DMS79 (cell line): ENCODE measurements at places on chromosomes 11 and 22.

GRCh38 chr22:46694416-46695170 is 43.5 kb downstream of the CERK start:
- no peak for DNase-seq

- DNase-seq: no peak
These were observed 811.1 kb upstream of the RAG2 start for GRCh38 chr11:37409124-37409523.

GRCh38 chr11:134597452-134597851 is 185.4 kb upstream of the B3GAT1 start:
- DNase-seq: no peak

DNA sequence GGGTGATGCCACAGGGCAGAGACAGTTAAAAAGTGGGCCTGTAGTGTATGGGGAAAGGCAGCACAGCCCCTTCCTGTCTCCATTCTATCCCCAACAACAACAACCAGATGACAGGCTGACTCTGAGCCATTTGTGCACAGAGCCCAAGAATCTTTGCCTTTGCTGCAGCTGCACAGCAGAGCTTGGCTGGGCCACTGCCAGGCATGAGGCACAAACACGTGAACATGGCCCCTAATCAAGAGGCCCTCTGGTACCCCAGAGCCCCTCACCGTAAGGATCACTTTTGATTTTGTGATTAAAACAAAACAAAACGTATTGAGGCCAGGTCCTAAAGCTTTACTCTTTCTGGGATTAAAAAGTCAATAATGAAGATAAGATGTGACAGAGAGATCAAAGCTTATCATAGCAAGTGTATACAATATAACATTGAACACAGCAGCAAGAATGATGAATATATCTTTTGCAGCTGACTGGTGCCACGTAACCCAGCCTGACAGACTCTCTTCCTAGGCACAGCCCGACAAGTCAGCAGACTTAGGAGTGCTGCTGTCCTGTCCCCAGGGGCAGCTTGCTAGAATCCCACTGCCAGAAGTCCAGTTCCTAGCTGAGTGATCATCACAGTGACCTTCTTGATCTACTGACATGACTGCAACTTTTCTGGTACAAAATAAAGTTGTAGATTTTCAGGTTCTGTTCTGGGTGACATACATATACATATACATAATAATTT is 117.8 kb downstream of the SERGEF start:
- DNase-seq: no peak

GRCh38 chr22:36435516-36436415 is 45.7 kb downstream of the TXN2 start:
- DNase-seq: peak; percentile 68

GRCh38 chr11:100741866-100742625 is 55.0 kb downstream of the ARHGAP42 start:
- no peak for DNase-seq

- no peak for DNase-seq
These were observed 32.7 kb upstream of the CD82 start for GRCh38 chr11:44532809-44533208.

- DNase-seq: no peak
These were observed 579 bp upstream of the SLC5A4 start for GRCh38 chr22:32255726-32256125.

GRCh38 chr11:2363130-2363529 is 14.0 kb upstream of the CD81 start:
- no peak for DNase-seq

DNA sequence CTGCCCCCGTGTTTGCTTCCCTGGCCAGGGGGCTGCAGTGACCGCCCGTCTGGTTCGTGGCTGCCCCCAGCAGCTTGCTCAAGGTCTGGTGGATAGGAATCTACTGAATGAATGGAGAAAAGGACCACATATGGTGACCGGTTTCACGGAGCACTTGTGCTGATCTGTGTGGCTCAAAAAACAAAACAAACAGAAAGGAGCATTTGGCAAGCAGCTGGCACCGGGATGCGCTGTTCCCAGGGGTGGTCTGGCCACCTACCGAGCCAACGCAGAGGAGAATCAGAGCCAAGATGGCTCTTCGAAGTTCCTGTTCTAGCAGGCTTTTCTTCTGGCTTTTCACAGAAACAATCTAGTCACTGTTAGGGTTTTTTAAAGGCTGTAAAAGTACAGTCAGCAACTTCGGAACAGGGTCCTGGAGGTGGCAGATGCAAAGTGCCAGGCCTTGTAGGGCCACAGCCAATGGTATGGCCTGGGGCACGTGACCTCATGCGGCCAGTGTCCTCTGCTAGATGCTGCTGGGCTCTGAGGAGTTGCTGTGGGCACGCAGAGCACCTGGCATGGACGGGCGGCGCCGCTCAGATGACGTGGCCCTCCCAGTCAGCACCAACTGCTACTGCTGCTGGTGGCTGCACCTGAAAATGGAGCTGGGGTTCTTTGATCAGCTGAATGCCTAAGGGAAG is 27.3 kb upstream of the PACSIN2 start:
- DNase-seq: peak; percentile 45

DNA sequence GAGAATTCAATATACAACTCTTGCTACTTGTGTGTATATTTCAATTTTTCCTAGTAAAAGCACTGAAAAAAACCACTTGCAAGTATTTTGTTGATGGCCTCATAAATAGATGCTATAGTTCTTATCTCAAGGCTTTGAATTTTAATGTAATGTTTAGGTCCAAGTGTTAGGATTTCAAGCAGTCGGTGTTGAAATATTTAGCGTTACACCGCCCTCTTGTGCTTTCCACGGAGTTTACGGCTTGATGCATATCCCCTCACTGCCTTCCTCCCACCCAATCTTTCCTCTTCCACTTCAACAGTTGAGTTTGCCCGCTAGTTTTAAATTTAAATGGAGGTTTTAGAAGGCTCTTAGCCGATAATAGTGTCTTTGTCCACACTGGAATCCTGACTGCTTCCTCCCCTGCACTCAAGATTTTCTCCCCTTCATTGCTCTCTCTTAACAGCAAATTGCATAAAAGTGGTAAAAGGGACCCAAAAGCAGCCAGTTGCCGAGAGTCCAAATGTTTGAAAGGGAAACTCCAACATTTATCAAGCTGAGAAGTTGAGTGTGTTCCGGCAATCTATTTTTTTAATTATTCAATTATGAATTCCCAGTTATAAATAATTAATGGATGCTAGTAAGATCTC is 25.9 kb upstream of the HTATIP2 start:
- DNase-seq: peak; percentile 30

DNA sequence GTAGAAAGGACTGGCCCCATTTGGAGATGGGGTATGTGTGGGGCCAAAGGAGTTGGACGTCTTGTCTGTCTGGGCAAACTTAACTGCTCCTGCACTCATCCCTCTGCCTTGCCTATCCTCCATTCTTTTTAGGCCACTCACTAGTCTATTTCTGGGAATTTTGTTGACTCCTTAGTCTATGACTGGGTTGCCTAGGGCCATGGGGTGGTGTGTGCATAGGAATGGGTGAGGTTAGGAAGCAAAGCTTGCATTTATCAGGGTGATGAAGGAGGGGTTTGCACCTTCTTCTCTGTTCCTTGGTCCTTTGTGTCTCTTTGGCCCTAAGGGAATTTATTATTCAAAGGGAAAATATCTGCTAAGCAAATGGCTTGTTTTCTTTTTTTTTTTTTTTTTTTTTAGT is 80.9 kb upstream of the OR9Q1 start:
- no peak for DNase-seq

GRCh38 chr11:133134314-133135173 is 397.8 kb downstream of the OPCML start:
- DNase-seq: peak; percentile 1

DNA sequence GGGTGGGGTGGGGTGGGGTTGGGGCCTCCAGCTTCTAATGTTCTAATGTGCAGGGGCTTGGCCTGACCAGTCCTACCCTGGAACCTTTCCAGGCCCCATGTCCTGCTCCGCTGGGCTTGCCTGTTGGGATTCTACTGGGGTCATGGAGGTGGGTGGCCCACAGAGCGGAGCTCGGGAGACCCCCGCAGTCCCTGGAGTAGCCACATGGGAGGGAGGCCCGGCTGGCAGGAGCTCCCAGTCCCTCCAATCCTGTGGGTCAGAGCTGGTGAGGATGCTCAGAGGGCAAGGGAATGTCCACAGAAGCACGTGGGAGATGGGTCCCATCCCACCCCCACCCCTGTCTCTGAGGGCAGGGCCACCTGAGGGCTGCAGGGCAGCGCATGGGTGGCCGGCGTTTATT is 2.9 kb downstream of the SEPTIN5 start:
- no peak for DNase-seq

- no peak for DNase-seq
These were observed 20.3 kb downstream of the OR5J2 start for GRCh38 chr11:56196705-56197104.

DNA sequence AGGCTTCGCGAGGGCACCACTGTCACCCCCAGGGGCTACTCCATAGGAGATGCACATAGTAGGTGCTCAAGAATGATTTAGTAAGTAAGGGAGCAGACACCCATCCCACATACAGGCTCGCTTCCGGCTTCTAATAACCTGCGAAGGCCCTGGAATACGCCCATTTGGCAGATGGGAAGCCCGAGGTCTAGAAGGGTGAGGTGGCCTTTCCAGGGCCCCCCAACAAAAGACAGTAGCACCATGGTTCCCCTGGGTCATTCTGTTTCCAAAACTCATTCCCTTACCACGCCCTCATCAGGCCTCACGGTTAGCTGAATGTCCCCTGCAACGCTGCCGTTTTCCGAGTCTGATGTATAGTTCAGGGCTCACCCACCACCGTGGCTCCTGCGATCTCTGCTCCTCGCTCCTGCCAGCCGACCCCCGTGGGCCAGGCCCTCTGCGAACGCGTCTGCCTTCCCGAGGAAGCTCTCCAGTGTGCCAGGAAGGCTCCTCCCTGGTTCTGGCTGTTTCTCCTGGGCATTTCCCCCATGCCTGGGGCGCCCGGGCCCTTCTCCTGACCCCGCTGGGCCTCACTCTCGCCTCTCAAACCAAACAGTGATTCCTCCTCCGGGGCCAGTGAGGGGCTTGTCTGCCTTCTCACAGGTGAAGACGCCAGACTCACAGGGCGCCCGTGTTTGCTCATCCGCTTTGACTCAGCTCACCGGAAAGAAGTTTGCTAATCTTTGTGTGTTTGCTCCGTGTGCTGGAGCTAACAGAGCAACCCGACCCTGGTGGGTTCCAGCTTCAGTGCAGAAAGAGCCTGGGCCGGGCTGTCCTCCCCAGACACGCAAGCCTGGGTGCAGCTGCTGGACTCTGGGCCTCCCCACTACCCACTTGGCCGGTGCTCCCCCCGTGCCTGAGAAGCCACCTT is 86.6 kb downstream of the RTL6 start:
- no peak for DNase-seq

DNA sequence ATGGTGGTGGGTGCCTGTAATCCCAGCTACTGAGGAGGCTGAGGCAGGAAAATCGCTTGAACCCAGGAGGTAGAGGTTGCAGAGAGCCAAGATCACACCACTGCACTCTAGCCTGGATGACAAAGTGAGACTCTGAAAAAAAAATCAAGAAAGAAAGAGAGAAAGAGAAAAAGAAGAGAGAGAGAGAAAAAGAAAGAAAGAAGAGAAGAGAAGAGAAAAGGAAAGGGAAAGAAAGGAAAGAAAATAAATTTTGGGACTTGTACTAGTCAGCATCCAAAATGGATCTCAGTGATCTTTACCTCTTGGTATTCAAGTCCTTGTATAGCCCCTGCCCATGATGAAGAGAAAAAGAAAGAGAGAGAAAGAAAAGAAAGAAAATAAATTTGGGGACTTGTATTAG is 22.2 kb upstream of the PICALM start:
- no peak for DNase-seq

DNA sequence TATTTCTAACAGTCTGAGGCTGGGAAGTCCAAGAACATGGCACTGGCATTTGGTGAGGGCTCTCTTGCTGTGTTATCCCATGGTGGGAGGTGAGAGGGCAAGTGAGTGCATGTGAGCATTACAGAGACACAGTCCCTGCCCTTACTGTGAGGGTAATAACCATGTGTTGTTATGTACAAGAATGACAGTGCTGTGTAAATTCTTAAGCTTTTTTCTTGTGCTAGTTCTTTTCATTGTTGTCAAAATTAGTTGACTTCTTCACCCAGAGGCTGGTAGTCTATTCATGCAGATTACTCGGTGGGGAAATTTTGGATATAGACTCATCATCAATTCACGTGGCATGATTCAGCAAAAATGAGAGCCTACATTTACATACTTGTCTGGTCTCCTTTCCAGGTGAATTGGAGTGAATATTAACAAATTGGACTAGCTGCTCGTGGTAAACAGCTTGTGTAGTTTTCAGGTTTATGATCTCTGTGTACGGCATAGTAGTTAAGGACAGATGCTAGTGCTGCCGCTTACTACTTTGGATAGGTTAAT is 49.3 kb downstream of the ATXN10 start:
- DNase-seq: no peak

DNA sequence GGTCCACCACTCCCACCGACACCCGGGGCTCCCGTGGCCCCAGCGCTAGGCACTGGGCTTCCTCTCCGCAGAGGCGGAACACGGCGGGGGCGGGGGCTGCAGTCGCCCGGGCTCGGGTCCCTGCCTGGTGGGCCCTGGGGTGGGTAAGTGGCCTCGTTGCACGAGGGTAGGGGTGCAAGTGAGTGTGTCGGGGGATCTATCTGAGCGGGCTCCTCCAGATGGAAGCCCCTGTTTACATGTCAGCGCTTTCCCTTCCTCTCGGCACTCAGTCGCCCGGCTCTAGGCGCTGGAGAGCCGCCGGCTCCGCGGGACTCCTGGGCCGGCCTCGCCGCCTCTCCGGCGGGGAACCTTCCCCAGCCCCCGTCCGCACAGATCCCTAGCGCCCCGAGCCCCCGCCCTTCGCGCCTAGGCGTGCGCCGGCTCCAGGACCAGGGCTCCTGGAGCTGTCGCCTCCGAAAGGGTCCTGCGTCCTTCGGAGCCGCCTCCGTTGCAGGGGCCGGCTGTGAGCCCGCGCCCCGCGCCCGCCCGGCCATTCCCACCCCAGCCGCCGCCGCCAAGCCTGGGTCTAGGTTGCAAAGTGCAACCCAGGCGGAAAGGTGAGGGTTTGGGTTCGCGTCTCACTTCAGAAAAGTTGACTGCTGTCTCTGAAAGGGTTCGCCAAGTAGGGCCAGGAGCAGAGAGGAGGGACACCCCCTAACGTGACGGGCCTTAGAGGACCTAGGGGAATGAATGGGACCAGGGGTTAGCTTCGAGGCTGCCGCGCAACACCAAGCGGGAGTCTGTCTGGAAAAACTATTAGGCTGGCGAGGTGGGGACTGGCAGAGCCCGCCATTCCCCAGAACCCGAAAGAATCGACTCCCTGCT is 978 bp downstream of the FLI1 start:
- DNase-seq: no peak

DNA sequence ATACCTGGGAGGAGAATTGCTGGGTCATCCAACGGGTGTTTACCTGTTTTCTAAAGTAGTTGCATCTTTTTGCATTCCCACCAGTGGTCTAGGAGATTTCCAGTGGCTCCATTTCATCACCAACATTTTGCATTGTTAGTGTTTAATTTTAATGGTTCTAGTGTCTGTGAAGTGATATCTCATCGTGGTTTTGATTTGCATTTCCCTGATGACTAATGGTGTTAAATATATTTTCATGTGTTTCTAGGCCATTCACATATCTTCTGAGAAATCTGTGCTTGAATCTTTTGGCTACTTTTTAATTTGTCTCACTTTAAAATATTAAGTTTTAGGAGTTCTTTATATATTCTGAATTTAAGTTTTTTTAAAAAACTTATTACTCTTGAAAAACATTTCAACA is 439.6 kb downstream of the TMEM135 start:
- no peak for DNase-seq
